ENCODE measurements at places on chromosomes 11 and 22.

GRCh38 chr11:56950510-56950909 lies 38.2 kb upstream of the OR5AK2 start:
- DNase-seq = no peak

DNA sequence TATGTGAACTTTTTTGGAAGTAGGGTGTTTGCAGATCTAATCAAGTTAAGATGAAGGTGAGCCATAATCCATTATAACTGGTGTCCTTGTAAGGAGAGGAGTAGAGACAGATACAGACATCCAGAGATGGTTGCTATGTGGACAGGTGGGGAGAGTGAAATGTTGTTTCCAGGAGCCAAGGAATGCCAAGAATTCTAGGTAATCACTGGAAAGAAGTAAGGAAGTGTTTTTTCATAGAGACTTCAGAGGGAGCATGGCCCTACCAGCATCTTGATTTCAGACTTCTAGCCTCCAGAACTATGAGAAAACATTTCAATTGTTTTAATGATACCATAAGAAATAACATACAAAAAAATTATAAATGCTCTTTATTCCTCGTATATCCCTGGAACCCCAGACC lies 320.5 kb upstream of the ANO3 start:
- DNase-seq = no peak

GRCh38 chr11:42249956-42250355 lies 790.5 kb upstream of the LRRC4C start:
- no peak for DNase-seq

DNA sequence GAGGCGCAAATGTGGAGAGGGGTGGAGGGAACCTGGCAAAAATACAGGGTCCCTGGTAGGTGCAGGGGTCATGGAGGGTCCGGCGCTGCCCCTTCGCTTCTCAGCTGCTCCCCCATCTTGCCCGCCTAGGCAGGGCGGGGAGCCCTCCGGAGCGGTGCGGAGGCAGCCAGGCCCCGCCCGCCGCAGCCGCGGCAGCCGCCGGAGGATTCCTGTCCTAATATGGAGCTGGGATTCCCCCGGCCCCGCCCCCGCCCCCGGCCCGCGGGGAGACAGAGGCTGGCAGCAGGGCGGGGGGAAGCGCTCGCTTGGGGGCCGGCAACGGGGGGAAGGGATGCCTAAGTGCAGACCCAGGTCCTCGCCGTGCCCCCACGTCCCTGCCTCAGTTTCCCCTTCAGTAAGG lies 1.0 kb upstream of the NPAS4 start:
- DNase-seq = no peak

DNA sequence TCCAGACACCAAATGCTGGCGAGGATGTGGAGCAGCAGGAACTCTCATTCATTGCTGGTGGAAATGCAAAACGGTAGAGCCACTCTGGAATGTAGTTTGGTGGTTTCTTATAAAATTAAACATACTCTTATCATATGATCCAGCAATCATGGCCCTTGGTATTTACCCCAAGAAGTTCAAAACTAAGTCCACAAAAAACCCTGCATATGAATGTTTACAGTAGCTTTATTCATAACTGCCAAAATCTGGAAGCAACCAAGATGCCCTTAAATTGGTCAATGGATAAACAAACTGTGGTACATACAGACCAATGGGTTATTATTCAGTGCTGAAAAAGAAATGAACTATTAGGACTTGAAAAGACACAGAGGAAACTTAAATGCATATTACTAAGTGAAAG lies 87.8 kb downstream of the APOL5 start:
- DNase-seq = no peak

DNA sequence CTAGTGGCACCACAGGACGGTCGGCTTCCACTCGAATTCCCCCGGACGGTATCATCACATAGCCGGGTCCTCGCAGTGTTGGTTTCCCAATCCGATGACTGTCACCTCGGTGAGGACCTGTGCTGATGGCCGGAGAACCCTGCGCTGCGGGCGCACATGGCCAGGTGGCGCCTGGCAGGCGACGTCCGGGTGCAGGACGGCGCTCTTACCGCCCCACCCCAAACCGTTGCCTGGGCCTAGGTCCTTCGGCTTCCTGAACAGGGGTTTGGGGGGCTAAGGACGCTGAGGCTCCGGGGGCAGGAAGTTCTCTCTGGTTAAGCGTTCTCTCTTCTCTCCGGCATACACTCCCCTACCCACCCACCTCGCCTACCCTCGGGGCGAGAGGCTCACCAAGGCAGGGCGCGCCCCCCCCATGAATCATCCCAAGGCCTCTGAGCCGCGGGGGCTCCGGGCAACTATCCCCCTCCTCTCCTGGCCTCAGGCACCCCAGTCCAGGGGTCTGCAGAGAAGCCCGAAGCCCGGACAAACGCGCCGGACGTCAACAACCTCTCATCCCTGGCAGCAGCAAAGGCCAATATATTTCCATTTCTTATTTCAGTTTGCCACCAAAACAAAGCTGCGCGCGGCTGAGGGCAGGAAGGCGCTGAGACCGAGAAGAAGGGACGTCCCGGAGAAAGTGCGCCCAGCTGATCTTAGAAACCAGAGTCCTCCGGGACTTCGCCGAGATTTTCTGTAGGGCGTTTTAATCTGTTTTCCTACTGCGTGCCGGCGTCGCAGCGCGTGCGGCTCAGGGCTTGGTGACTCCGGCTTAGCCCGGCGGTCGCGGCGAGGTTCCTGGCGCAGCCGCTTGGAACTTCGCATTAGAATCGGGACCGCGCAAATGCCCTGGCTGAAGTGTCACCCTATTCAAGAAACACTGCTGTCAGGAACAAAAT lies 5.6 kb downstream of the ALX4 start:
- no peak for DNase-seq

DNA sequence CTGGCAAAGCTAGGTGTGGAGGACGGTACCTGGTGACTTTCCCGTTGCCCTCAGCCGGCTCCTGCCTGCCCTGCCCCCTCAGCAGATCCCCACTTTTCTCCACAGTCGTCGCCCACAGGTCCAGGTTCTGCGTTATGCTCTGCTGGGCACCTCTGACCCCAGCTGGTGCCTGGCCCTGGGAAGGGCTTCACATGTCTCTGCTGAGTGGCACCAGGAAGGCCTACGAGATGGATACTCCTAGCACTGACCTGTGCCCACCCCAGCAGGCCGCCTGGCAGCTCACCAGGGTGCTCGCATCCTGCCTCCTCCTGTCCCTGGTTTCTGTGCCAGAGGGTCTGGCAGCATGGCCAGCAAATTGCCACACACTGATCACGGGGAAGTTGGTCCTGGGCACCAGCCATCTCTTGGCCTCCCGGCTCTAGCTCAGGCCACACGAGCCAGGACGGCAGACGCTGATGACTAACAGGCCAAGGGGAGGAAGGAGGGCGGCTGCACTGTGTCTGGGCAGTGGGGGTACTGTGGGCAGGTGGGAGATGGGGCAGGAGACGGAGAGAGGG lies 13.8 kb downstream of the CARS1 start:
- DNase-seq = no peak

DNA sequence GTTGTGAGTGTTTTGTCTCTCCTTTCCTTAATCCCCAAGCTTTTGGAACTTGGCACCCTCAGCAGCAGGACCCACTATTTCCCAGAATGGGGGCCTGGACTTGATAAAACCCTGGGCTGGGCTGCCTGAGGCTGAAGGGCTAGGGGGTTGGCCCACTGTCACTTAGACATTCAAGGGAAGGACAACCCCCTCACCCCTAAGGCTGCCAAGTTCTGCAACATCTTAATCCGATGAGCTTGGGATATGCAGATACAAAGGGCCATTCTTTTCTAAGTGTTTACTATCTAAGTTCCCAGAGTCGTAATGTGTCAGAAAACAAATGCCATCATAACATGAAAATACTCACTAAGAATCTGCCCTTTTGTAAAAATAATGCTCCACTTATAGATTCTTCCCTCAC lies 42.9 kb downstream of the IRAG1 start:
- DNase-seq = peak; percentile 17

DNA sequence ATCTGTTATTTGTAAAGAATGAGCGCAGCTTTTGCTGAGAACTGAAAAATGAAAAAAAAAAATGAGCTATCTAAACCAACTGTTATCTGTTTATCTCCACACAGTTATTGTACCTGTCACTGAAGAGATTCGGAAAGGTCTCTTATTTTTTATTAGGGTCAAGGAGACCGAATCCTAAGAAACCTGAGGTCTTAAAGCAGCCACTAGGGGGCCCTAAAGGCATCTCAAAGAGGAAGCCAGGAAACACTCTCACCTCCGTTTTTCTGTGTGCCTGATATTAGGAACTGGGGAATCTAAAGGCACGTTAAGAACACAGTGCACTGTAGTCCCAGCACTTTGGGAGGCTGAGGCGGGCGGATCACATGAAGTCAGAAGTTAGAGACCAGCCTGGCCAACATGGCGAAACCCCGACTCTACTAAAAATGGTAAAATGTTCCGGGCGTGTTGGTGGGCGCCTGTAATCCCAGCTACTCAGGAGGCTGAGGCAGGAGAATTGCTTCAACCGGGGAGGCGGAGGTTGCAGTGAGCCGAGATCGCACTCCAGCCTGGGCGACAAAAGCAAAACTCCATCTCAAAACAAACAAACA lies 3.5 kb upstream of the LARGE1 start:
- DNase-seq = peak; percentile 8

GRCh38 chr11:8910649-8911026 lies 351 bp upstream of the AKIP1 start:
- DNase-seq = no peak

DNA sequence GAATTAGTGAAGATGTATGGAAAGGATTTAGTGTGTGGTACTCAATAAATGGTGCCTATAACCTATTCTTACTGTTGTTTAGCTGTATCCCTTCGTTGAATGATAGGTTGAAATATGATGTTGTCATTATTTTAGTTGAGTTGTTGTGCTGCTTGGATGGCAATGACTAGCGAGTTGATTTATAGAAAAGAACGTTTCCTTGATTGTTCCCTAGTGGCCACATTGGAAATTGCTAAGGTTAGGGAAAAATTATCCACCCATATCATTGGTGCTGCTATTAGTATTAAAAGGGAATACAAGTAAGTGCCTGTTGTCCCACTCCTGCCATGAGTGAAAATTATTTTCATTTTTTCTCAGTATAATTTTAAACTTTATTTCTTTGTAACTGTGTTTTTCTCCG lies 14.5 kb downstream of the EMSY start:
- no peak for DNase-seq

GRCh38 chr22:24481641-24482040 lies 13.5 kb upstream of the UPB1 start:
- DNase-seq = no peak

DNA sequence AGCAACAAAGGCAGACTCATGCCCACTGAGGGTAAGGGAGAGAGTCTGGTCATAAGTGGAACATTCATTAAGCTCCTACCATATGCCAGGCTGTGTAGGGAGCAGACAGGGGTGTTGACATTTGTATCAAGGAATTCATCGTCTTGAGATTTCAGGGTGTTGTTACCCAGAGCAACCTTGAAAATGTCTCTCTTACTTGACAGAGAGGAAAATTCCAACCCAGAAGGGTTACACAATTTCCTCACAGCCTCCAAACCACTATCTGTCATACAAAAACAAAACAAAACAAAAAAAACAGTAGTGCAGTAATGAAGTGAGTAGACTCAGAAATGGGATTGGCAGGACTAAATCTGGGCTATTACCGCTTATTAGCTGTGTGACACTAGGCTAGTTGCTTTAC lies 113.2 kb downstream of the MIAT start:
- no peak for DNase-seq

DNA sequence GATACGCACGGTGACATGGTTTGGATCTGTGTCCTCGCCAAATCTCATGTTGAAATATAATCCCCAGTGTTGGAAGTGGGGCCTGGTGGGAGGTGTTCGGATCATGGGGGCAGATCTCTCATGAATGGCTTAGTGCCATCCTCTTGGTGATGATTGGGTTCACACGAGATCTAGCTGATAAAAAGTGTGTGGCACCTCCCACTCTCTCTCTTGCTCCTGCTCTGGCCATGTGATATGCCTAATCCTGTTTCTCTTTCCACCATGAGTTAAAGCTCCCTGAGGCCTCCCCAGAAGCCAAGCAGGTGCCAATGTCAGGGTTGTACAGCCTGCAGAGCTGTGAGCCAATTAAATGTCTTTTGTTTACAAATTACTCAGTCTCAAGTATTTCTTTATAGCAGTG lies 303.1 kb upstream of the PLET1 start:
- DNase-seq = no peak

GRCh38 chr22:37784829-37785495 lies 22.8 kb upstream of the GCAT start:
- DNase-seq = no peak

DNA sequence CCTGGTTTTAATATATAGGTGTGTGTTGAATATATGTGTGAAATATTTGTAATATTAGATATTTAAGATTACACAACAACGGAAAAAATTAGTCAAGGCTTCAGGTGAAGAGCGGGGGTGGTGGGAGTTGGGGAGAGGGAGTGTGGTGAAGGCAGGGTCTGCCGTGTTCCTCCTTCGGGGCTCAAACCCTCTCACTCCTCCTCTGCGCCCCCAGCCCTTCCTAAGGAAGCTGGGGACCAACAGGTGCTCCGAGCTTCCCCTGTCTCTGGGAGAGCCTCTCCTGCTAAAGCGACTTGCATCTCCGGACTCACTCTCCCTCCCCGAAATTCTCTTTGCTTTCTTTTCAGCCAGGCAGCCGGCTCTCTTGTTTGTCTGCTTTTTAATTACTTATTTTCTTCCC lies 960 bp upstream of the CADM1 start:
- DNase-seq = peak; percentile 13

DNA sequence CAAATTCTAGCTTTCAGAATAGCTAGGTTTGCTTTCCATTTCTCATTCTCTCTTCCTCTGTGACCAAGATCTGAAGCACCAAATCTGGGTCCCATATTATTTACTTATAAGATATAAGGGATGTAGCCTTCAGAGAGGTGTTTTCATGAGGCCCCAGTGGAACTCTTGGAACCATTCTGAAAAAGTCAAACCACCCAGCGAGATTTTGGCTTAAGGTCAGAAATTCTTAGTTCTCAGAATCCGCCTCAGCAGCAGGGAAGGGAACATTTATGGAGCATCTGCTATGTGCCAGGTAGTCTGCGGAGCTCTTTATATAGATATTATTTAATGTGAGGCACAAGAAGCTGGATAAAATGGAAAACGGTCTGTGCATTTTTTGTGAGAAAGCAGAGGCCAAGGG lies 6.3 kb downstream of the NAV2 start:
- no peak for DNase-seq

GRCh38 chr11:36228689-36229088 lies 60.5 kb downstream of the COMMD9 start:
- no peak for DNase-seq

- no peak for DNase-seq
Observed at GRCh38 chr11:14746857-14747395, 103.3 kb downstream of the PDE3B start.

GRCh38 chr11:70225681-70226177 lies 22.6 kb downstream of the FADD start:
- no peak for DNase-seq

- no peak for DNase-seq
Observed at GRCh38 chr11:76149713-76150112, 56.6 kb downstream of the WNT11 start.

- DNase-seq = no peak
Observed at GRCh38 chr22:27213766-27214581, 556.6 kb downstream of the MIAT start.

Measured in DMS79 (cell line).